Glomerular endothelial cell (primary cell): ENCODE measurements at places on chromosomes 4 and X. TPM values are rescaled to one million over a fixed set of nuclear protein-coding genes. Genes with fewer than 3 reads are reported as not detected.

GRCh38 chr4:73734530-73735001, 5.8 kb upstream of the CXCL8 start:
- DNase-seq, result no peak

- peak; percentile 2 for DNase-seq
Observed at GRCh38 chr4:110484767-110485166, 8.8 kb downstream of the ENPEP start.

- DNase-seq, result no peak
Observed at GRCh38 chrX:96438803-96439202, 245.8 kb upstream of the DIAPH2 start.

DNA sequence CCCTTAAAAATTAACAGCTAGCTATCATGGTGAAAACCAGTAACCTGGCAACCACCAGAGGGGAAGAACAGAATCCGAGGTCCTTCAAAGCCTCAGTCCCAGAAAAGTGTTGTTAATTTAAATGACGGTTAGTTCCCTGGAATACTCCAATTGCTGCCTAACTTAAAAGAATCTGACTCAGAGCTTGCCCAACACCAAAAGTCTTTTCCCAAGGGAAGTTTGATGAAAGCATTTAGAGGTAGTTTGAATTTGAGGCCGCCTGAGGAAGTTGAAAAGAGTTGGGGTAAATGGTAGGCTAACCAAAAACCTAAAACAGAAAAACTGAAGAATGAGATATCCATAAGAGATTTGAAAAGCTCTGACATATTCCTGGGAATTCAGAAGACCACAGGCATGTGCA, 46.6 kb downstream of the IL13RA2 start:
- no peak for DNase-seq

DNA sequence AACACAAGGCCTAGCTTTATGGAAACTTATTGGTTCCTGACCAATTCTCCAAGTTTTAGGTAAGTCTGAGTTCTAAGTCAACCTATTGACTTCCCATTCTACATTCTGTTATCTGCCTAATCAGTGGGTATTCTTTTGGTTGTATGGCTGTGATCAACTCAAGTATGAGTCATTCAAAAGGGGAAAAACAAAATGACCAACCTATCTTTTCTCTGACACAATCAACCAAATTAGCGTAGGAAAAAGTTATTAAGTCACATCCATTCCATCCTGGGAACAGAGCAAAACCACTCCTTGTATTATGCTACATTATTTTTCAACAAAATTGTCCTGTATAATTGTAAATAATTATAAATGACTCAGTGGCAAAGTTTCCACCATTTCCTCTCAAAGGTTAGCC, 136.2 kb downstream of the SHROOM4 start:
- DNase-seq, result no peak

- DNase-seq, result no peak
Observed at GRCh38 chrX:101551380-101551767, 1.0 kb downstream of the ARMCX1 start.

DNA sequence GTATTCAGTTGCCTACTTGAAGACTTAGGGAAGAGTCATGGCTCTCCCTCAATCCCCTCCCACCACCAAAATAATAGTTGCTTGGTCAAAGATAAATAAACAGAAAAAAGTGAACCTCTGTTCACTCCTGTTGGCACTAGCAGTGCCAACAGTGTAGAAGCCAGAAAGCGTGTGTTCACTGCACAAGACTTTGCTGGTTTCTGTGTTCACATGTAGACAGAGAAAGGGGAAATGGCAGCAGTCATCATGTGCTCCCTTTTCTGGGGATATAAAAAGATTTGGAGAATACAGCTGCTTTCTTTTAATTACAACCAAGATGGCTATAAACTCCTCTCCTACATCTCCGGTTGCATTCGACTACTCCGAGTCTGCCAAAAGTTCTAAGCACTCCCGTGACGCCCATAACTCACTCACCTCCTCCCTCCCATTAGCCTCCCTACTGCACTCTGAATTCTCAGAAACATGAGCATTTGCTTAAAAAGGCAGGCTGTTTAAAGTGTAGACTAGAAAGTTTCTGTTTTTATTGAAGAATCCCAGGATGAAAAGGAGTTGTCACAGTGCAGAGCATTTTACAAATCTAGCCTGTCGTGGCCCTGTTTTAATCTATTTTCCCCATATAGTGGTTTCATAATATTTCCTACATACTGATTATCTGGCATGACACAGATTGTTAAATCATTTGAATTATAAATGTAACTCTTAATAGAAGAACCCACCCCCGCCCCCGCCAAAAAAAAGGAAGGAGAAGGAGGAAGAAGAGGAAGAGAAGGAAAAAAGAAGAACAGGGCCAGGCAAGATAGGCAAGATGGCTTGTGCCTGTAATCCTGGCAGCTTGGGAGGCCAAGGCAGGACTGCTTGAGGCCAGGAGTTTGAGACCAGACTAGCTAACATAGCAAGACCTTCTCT, 16.7 kb downstream of the LGI2 start:
- no peak for DNase-seq

- DNase-seq, result no peak
Observed at GRCh38 chr4:6680372-6681034, 13.2 kb upstream of the S100P start.

DNA sequence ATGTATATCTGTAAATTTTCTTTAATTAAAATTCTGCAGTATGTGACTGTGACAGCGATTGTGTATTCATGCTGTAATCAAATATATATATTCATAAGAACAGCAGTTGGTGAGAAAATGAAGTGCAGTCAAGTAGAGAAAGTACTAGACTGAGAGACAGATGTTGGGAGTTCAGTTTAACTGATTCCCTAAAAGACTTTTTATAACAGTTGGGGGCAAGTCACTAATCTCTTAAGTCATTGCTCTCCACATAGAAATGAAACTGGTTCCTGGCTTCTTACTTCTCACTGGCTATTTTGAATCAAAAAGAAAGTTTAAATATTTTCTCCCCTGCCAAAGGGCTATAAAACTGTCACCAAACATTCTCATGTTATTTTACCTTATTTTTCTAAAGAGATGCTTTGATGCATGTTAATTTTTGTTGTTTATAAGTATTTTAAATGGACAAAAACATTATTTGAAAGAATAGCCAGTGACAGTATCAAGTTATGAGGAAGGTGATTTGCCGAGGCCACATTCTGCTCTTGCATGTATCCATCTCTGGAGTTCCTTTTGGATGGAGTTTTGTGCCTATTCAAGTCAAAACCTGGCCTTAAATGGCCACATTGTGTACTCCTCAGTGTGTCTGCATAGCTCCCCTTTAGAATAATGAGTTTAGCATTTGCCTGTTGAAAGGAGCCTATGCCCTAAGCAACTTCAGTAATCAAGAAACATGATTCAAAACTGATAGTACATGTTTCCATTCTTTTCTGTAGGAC, 30.8 kb downstream of the EXOC1 start:
- no peak for DNase-seq

DNA sequence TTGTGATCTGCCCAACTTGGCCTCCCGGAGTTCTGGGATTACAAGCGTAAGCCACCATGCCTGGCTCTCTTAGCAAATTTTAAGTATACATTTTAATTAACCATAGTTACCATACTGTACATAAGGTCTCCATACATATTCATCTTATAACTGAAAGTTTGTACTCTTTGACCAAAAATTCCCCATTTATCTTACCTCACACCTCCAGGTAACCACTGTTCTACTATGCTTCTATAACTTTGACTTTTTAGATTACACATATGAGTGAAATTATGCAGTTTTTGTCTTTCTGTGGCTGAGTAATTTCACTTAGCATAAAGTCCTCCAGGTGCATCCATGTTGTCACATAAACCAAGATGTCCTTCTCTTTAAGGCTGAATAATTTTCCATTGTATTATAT, 17.4 kb downstream of the C4orf51 start:
- DNase-seq, result no peak

DNA sequence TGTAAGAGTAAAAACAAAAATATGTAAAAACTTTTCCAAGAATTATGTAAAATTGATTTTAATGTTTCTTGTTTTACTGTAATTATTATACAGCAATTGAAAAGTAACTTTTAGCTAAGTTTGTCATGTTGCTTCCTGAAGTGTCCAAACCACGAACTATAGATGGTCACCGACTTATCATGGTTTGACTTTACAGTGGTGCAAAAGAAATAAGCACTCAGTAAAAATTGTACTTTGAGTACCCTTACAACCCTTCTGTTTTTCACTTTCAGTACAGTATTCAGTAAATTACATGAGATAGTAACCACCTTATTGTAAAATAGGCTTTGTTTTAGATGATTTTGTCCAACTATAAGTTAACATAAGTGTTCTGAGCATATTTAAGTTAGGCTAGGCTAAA, 93.8 kb downstream of the SLC10A6 start:
- DNase-seq, result no peak

DNA sequence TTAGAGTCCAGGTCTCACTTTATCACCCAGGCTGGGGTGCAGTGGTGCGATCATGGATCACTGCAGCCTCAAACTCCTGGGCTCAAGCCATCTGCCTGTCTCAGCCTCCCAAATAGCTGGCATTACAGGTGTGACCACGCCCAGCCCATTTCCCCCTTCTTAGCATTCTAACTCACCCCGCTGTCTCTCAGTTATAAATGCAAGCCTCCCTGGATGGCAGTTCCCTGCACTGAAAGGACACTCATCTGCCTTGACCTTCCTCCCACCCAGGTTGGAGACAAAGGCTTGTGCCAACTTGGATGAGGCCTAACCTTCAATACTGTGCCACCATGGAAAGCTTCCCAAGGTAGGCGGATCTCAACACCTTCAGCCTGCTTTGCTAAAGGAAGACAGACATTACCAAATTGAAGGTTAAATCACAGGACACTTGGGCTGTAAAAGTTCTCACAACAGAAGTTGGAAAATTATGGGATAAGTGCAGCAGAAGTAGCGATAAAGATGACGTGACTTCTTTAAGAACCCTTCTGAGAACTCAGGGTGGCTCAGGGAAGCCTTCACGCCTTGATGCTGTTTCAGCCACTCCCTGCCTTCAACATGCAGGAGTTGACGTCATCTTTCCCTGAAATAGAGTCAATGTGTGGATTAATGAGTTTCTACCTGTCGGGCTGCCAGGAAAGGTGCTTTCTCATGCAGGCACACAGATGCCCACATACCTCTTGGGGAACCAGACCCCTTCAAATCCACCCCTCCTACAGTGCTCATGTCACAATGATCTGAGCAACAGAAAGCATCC, 10.6 kb upstream of the GPM6B start:
- DNase-seq, result no peak

GRCh38 chrX:22533898-22534297, 261.2 kb downstream of the CBLL2 start:
- DNase-seq, result no peak

DNA sequence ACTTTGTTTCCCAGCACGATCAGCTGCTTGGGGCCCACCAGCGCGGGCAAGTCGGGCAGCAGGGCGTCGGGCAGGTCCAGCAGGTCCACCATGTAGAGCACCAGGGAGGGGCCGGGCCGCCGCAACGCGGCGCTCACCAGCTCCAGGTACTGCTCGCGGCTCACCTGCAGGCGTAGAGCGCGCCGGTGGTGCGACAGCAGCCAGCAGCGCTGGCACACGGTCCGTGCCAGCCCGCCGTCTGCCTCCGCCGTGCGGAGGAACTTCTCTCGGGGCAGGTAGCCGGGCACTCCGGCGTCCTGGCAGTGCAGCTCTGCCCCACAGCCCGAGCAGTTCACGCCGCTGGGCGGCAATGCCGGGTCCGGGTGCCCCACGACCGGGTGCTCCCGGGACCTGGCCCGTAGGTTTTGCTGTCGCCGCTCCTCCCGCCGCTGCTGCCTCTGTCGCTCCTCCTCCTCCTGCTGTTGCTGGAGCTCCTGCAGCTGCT, 527 bp downstream of the NOA1 start:
- DNase-seq, result no peak

GRCh38 chrX:19679787-19680186, 164.5 kb upstream of the MAP3K15 start:
- DNase-seq, result no peak

DNA sequence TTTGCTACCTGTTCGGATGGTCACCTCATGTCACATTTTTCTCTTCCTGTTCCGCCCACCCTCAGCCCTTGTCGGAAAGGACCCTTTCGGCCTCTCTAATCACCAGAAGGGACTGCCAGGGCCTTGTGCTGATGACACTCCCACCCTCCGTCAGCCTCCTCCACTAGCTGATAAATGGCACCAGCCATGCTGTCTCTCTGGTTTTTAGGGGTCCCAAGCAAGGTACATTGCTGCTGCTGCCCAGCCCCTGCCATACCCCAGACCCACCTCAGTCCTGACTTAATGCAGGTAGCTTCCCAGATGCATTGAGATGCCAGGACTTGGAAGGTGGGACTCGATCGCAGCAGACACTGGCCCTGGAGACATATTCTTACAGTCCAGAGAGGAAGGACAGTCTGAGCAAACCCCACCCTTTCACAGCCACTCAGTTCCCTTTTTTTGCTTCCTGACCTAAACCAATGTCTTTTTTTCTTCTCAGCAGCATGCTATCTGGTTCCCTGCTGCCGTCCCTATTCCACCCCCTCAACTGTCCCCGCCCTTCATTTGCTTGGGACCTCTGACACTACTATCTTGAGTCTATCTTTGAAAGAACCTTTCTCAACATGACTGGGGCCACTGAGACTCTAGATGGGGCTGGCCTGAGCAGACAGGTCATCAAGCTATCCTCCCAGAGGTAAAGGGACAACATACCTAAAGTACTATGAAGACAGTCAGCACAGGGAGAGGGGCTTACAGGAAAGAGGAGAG, at the start of gene BTK:
TSS of gene BTK (minus strand) at position 397 of the 747 bp plus-strand sequence. CDS start 10,907 bp downstream, outside the sequence.
- no peak for DNase-seq

GRCh38 chr4:108165586-108165985, 3.1 kb downstream of the LEF1 start:
- no peak for DNase-seq

GRCh38 chrX:30373951-30374350, 64.8 kb upstream of the NR0B1 start:
- DNase-seq, result no peak

DNA sequence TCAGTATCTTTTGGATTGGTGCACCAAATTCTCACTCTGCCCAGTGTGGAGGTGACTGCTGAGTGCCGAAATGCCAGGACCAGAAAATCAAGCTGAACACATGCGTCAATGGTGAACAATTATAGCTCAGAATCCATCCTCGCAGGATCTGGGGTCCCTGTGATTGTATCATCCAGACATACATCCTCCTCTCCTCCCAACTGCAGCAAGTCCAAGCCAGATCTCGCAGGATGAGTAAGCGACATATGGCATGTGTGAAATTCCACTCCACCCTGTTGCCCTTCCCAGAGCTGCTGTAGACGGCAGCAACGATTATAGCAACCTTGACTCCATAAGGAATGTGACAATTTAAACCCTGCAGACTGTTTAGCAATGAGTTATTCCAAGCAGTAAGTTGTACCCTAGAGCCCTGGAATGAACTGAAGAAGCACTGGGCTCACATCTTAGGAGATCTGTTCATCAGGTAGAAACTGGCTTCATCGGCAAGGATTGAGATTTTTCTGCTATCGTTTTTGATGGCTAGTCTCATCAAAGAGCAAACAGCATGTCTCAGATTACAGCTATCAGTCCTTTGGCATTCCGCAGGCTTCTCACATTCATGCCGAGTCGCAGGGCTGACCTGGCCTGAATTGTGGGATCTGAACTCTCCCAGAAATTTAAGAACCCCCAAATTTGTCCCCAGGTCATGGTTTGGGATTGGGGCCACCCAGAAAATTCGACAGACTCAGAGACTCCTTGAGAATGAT, 35.5 kb upstream of the SORBS2 start:
- DNase-seq, result no peak

Gene RENBP
- 19.0 and 23.7 TPM in 2 replicates for total RNA-seq

Gene SPANXD
- not detected in 2 replicates for total RNA-seq

Gene PRSS12
- 0.53 and 1.7 TPM in 2 replicates for total RNA-seq

Gene VEGFC
- total RNA-seq, result 14.4 and 35.1 TPM in 2 replicates

Gene GAGE13
- not detected in 2 replicates for total RNA-seq

Gene NAP1L5
- 2.8 and 5.5 TPM in 2 replicates for total RNA-seq

Gene TRIM75
- not detected in 2 replicates for total RNA-seq

Gene SLC34A2
- not detected in 2 replicates for total RNA-seq

Gene SEC31A
- total RNA-seq, result 252 and 304 TPM in 2 replicates

Gene OCRL
- 14.7 and 20.3 TPM in 2 replicates for total RNA-seq

Gene HPF1
- 17.9 and 20.6 TPM in 2 replicates for total RNA-seq

Gene PFKFB1
- not detected in 2 replicates for total RNA-seq
